ENCODE measurements at places on chromosomes 2 and 18. TPM values are rescaled to one million over a fixed set of nuclear protein-coding genes. Genes with fewer than 3 reads are reported as not detected.

The GNLY gene
- total RNA-seq, result 1.4 TPM

DNA sequence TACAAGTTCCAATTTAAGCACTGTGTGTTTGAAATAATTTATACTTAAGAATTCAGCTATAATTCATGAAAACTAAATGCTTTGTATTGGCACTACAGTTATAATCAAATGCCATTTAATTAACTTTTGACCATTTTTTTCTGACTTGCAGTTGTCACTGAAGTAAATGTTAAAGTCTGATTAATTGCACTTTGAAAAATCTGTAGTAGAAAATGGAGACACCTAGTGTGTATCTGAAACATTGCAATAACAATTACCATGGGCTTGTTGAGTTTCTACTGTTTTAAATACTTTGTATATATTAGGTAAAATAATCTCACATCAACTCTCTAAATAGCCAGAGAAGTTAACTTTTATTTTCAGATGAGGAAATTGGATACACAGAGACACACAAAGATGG lies 458.6 kb upstream of the FSIP2 start:
- DNase-seq, result no peak

GRCh38 chr2:188511346-188511745 lies 219.7 kb downstream of the GULP1 start:
- DNase-seq, result no peak

The IMPA2 gene
- 20.2 TPM for total RNA-seq

The MYCN gene
- 0.63 TPM for total RNA-seq

GRCh38 chr2:174254267-174254666 lies 5.9 kb upstream of the OLA1 start:
- DNase-seq, result no peak

DNA sequence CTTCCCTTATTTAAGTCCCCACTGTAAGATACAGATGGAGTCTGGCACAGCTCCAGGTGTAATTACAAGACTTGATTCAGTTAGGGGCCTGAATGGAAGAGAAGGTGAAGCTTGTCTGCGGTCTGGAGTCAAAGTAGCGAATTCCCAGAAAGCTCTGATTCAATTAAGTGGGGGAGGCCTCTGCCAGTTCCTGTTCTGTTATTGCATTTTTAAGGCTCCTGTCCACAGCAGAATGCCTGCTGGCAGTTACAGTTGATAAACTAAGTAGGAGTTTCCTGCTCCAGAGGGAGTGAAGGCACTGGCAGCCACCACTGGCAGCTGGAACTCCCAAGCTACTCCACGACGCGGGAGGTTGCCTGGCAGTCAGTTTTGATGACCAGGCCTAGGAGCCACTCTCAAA lies 181.1 kb downstream of the SOCS6 start:
- no peak for DNase-seq

The ANKRD12 gene
- total RNA-seq, result 32.3 TPM

- DNase-seq, result no peak
Observed at GRCh38 chr2:158586491-158586890, 129.7 kb downstream of the PKP4 start.

DNA sequence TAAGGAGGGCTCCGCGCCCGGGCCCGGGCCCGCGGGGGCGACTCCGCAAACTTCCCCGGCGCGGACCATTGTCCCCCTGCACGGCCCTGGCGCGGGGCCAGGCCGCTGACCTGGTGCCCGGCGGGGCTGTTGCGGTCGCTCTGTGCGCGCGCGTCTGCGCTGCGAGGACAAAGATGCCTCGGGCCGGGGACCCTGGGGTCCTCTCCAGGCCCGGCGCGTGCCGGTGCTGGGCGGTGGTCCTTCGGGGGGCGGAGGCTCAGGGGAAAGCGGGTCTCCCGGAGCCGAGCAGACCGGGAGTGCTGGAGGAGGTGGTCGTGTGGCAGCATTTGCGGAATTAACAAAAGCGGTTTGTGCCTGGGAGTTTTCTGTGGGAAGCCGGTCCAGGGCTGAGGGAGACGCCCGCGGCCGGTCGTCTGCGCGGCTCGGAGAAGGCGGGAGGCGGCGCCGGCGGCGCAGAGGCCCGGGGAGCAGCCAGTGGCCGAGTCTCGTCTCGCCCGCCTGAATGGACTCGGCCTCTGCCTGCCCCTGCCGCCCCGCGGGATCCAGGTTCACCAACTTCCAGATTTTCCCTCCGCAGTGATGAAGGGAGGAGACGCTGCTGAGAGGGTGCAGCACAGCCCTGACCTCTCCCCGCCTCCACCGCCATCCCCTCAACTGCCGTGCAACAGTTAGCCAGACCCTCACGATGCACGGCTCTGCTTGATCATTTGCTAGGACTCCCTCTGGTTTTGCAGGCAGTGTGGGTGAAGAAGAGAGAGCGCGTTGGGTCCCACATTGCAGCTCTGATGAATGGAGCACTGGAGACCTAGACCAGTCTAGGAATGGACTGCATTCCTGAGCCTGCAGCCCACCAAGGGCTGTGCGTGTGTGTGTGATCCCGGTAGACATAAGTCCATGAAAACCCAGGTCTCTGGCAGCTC lies 705 bp downstream of the EFR3B start:
- DNase-seq, result no peak

The OSR1 gene
- total RNA-seq, result 12.5 TPM

DNA sequence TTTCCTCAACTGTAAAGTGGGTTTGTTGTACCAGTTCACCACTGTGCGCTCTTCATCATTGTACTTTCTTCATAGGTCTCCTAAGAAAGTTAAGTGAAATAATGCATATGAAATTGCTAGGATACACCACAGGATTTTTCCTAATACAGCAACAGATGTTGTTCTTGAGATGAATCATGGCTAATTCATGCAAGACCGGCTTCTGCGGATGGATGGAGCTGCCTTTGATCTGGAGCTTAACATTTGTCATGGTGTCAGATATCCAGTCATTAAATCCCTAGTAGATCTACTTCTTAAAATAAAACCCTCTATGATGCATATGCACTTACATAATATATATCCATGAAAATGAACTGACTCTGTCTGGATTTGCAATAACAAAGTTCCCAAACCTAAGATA lies 114.1 kb downstream of the COL6A3 start:
- DNase-seq, result no peak

DNA sequence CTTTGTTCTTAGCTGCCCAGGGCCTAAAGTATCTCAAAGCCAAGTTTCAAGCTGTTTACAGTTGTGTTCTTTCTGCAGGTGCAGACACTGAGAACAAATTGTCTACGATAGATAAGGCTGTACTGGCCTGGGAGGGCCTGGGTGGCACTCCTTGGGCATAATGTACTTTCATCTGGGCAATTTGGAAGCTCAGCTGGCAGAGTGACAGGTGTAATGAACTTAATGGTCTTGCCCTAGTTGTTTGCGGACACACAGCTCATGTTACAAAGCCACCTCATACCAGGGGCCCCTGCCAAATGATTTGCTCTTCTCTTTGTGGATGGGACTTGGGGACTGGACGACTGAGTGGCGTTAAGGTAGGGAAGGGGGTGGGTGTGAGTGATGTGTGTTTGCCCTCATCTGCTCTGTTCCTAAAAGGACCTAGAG lies 4.3 kb downstream of the LDLRAD4 start:
- no peak for DNase-seq

GRCh38 chr2:200383380-200384110 lies 77.1 kb downstream of the SPATS2L start:
- DNase-seq, result no peak

DNA sequence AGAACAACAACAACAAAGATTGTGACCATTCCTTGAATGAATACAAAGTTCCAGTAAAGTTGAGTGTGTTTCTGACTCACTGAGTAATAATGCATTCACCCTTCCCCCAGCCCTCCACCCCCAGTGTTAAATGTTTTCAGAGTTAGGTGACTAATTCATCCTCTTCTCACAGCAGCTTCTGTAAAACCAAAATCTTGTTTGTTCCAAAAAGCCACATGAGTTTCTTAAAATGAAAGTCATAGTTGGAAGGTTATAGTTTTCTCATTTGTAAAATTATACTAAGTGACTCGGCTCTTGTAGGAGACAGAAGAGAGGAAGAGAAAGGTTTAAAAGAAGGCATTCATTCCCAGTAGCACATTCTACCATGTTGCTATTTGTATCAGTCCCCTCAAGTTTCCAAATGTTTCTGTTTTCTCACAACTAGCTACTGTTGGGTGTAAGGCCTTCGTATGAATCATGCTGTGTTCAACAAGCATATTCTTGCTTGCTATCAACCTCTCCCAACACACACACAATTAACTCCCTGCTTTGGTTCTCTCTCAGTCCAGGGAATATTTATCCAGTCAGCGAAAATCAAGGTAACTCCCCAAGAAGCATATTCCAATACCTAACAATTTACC lies 75.3 kb downstream of the MBD2 start:
- peak; percentile 69 for DNase-seq

The TRAK2 gene
- 89.7 TPM for total RNA-seq

- no peak for DNase-seq
Observed at GRCh38 chr2:47038656-47039488, 116.2 kb downstream of the STPG4 start.

- no peak for DNase-seq
Observed at GRCh38 chr2:148969659-148970061, 68.8 kb upstream of the LYPD6B start.

The SLC9A4 gene
- not detected for total RNA-seq

DNA sequence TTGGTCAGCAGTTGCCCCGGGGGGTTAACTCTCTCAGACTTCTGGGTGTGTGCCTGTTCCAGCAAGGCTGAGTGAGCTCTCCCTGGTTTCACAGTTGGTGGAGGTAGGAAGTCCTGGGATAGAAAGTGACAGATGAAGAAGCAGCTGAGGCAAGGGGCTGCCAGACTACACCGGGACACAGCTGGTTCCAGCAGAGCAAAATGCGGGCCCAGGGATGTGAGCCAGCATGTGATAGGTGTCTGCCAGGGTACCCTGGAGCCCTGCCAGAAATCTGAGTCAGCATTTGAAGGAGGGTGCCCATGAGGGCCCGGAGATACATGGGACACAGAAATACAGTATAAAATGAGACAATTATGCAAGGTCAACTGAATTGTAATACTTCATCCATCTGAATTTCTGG lies 79.3 kb upstream of the LGALSL start:
- DNase-seq, result no peak

- no peak for DNase-seq
Observed at GRCh38 chr2:67997903-67998302, 64.9 kb downstream of the C1D start.

- DNase-seq, result no peak
Observed at GRCh38 chr2:56271275-56271674, 87.5 kb downstream of the CCDC85A start.

DNA sequence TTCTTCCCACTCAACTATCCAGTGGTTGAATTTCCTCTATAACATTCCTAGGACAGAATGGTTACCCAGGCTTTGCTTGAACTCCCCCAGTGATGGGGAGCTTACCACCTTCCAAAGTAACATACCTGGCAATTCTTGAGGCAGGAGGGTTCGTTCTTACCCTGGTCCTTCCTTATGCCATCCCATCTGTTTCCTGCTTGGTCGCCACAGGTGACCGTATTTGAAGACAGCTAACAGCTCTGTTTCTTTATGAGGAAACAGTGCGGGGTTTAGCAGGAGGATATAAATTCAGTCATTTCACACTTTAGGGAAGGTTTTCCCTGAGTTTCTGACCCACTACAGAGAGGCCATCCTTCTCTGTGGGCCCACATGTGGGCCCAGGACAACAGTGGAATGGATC lies 42.6 kb downstream of the FOSL2 start:
- no peak for DNase-seq

GRCh38 chr2:175251425-175252041 lies 70.0 kb upstream of the ATP5MC3 start:
- no peak for DNase-seq

The ZNF892 gene
- 3.2 TPM for total RNA-seq

DNA sequence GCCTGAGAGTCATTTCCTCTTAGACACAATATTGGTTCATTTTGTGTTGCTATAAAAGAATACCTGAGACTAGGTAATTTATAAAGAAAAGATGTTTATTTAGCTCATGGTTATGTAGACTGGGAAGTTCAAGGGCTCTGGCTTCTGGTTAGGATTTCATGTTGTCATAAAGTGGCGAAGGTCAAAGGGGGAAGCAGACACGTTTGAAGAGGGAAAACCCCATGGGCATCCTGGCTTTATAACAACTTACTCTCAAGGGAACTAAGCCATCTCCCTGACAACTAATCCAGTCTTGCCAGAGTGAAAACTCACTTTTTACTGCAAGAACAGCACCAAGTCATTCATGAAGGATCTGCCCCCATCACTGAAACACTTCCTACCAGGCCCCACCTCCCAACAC lies 89.7 kb upstream of the RNF152 start:
- DNase-seq, result no peak

The KCMF1 gene
- total RNA-seq, result 53.1 TPM

GRCh38 chr2:236137066-236137465 lies 31.1 kb downstream of the GBX2 start:
- DNase-seq, result no peak

The PARD3B gene
- 12.2 TPM for total RNA-seq

GRCh38 chr18:61965311-61965710 lies 72.5 kb upstream of the RNF152 start:
- no peak for DNase-seq

The MAT2A gene
- 101 TPM for total RNA-seq

DNA sequence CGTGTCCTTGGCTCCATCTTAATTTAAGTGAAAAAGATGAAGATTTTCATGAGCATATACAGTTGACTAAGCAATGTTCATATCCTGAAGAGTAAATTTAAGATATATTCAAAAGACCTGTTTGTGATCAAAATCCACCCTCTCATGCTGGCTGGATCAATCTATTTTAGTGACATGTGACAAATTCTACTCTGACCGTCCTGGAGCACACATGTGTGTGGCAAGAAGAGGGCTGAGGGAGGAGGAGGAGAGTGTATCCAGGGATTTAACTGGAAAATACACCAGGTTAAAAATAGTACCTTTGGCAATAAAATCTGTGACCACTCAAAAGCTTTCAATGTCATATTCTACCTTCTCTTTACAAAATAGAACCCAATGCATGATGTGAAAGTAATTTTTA lies 228.7 kb downstream of the PID1 start:
- no peak for DNase-seq

DNA sequence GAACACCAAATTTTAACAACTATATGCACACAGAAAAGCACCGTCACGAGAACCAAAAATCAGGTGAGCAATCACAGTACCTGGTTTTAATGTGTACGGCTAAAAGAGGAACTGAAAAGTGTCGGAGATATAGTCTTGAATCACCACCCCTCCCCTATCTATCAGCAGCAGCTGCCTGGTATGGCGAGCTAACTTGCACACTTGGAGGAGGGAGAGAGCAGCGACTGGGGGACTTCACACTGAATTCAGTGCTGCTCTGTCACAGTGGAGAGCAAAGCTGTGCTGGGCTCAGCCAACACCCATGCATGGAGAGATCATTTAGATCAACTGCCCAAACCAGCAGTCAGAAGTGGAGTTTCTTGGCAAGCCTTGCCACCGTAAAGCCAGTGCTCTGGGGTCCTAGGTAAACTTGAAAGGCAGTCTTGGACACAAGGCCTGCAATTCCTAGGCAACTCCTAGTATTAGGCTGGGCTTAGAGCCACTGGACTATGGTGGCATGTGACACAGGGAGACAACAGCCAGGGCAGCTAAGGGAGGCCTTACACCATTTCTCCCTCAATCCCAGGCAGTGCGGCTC lies 89.2 kb upstream of the CD226 start:
- DNase-seq, result no peak

Measured in right atrium auricular region (tissue), 2 donors.